ENCODE measurements at places on chromosomes 11 and 22.

DNA sequence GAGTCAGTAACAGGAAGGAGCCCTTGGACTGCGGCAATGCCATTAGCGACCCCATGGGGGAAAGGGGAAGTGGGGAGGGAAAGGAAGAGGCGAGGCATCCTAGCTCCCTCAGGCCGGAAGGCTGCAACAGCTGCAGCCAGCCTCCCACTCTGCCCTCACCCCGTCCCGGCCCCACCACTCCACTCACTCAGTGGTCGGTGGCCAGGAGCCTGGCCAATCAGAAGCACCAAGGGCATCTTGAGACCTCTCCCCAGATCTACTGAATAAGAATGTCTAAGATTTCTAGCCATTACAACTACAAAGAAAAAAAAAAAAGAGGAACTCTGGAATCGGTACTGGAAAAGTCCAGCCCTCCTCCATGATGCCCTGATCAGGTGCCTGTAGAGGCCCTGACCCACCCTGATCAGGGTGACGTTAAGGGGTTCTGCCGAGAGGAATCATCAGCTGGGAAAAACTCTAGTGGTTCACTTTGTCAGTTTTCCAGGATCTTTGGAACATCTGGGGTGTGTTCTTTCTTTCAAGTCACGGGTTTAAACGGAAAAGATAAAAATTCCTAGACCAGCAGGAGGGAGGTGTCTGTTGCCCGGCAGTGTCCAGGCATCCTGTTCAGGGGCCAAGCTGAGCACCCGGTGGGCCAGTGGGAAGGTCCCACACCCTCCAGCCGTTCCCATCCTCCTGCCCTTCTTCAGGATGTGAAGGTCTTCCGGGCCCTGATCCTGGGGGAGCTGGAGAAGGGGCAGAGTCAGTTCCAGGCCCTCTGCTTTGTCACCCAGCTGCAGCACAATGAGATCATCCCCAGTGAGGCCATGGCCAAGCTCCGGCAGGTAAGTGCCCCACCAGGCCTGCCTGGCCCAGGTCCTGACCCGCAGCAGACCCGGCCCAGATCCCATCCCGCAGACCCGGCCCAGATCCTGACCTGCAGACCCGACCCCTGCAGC, 14.4 kb downstream of the OAF start:
- no peak for DNase-seq

- no peak for DNase-seq
Measured at GRCh38 chr11:5521540-5521939, 5.0 kb upstream of the UBQLNL start.

DNA sequence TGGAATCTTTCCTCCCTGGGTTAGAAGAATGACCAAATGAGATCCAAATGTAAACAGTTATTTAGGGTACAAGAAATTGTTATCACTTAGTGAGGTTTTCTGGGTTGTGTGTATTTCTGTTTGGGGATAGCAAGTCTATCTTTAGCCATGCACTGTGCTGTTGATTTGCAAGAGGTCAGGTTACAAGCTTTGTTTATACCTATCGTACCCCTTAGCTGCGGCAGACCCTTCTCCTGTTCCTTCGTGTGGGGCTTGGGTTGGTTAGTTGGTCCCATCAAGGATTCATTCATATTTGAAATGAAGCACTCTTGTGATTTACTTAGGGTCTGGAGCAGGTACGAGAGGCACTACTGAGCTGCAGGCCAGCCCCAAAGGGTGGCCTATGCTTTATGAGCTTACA, 72.6 kb downstream of the USP35 start:
- DNase-seq: no peak

DNA sequence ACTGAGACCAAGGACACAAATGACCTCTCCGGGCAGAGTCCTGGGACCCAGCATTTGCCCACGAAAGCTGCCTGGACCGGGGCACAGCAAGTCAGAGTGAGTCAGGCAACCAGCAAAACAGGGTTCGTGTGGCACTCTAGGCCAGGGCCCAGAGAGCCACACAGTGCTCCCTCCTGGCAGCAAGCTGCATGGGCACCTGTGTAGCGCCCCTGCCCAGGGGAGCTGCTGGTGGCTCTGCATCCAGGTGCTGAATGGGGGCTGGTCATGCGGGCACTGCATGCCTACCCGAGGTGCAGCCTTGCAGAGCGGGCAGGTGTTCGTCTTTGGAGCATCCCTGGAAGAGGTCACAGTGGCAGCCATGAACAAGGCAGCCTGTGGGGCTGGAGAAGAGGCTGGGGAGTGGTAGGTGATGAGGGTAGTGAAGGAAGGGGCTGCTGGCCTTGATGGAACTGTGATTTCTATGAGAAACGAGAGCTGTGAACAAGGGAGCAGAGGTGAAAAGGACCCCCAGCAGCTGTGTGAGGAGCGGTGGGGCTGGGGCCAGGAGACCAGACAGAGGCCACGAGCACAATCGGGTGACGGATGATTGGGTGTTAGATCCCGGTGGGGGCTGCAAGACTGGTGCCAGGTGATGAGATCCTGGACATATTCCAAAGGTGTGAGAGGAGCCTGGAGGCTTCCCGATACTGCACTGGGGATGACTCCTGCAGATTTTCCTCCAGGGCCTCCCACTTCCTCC, 63.3 kb downstream of the DGCR2 start:
- DNase-seq: no peak

DNA sequence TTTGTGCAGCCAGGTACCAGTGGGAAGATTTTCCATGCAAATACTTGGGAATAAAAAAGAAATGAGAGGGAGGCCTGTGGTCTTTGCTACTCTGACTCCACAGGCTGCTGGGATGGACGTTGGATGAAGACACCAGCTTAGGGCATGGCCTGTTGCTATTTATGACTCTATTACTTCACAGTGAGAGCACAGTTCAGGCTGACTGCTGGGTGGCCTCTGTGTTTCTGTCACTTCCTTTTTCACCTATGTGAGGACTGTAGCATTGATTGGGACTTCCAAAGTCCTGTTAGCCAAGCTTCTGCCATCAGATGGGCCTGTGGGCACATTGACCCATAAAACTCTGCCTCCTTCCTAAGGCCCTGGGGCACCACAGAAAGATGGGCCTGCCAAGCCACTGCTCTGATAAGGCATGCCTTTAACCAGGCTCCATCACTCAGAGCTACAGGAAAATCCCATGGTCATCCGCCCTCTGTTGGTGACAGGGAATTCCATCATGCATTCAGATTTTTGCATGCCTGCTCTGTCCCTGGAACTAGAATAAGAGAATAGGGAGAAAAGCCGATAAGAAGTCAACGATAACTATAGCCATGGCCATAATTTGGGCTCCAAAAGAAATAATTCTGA, 64.6 kb downstream of the KCNJ1 start:
- DNase-seq: no peak

- no peak for DNase-seq
Measured at GRCh38 chr11:24238771-24239645, 257.8 kb upstream of the LUZP2 start.

DNA sequence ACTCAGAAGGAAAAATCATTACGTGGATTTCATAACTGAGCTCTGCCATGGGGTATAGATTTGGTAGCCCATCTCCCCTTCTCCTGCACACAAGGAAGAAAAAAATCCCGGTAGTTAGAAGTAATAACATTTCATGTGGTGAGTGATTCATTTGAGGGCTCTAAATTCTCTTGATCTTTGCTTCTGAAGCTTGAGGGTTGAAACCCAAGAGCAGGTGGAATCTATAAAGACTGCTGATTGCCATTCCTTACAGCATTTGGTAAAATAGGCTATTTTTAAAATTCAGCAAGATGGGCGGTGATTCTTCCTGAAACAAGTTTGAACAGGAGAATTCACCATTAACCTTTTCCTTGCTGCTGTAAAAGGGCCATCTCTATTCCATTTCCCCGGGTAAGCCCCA, 266.1 kb downstream of the CADM1 start:
- no peak for DNase-seq

GRCh38 chr11:61264371-61264770, 23.4 kb downstream of the PGA5 start:
- no peak for DNase-seq

DNA sequence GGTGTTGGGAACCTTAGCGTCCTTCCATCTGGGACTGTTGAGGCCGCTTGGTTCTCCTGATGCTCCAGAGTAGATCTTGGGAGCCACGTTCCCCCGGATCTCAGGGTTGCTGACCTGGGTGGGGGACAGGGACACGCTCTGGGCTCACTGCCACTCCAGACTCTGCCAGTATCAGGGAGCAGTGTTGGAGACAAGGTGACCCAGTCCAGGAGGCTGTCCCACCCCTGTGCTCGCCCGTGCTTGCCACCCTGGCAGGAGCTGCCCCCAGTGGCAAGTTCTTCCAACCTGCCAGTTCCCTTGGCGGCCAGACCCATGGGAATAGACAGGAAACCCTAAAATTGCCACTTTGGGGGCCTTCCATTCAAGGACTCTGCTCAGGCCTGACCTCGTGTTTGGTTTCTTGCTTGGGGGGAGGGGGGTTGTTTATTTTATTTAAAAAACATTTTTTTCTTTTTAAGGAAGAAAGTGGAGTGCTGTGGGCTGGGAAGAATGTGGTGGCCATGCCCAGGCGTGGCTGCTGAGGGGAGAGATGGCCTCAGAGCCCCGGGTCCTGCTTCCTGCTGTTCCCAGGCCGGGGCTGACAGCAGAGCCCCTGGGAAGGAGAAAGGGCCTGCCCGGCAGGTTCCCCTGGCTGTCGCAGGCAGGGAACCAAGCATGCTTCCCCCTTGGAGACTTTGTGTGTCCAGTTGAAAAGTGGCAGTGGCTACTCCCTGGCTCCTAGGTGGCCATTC, 7.2 kb downstream of the GRK2 start:
- DNase-seq: no peak

- no peak for DNase-seq
Measured at GRCh38 chr11:86889001-86889341, 66.2 kb downstream of the FZD4 start.

DNA sequence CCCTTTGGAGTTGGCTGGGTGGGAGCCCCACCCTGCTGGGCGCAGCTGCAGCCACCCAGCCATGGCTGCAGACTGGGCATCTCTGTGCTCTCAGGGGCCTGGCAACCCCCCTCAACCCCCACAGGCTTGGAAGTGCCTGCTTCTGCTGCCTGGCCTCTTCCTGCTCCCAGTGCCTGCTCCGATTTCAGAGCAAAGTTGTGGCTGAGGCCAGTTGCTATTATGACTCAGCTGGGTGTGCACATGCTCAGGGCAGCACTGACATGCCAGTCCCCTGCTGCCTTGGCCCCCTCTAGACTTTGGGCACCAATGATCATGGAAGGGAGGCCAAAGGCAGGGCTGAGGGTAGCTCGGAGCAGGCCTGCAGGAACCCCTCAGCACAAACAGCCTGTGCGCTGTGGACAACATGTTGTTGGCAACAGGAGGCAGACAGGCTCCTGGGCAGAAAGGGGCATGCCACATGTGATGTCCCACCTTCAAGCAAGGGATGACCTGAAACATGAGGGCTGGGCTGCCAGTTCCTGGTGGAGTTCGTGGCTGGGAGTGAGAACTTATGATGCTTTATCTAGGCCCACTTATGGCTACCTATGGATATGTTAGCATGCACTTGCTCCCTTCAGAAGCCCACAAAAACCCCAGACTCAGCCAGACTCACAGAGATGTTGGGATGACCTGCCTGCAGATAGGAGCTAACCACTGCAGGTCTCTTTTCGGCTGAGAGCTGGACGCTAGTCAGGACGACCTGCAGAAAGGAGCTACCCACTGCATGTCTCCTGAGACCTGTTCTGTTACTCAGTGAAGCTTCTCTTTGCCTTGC, 96.4 kb upstream of the AMOTL1 start:
- no peak for DNase-seq

GRCh38 chr22:27088026-27088425, 430.6 kb downstream of the MIAT start:
- no peak for DNase-seq

DNA sequence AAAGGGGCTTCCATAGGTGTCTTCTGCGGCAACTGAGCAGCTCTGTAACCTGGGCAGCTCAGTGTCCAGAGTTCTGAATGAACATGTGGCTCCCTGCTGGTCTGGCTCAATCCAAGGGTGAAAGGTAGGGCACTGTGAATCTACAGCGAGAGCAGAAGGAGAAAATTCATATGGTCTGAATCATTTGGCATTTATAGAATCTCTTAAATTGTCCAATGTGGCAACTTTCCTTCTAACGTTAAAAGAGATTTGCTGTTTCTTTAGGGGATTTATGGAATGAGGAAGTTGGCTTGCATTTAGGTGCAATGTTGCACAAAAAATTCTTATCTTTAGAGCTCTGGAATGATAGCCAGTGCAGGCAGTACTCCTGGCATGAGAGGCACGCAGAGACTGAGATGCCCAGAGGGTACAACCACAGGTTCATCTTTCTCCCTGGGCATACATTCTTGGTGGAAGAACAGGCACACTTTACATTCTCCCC, 17.0 kb downstream of the ATXN10 start:
- DNase-seq: no peak

DNA sequence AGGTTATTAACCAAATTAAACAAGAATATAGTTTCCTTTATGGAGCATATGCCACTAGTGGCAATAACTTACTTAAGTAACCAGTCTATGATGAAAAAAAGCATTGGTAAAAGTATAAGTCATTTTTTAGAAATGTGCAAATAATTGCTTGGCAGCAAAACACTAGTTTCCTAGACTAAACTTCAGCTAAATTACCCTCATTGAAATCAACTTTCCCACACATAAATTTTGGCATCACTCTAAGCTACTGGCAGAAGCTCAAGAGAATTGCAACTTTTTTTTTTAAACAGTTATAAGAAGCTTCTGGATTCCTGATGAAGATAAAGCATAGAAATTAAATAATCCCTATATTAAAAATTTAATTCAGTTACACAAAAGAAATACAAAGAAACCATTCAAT, 12.5 kb downstream of the CCDC34 start:
- no peak for DNase-seq

GRCh38 chr11:46278387-46279125, 1.1 kb downstream of the CREB3L1 start:
- DNase-seq: no peak

GRCh38 chr22:34099278-34099677, 179.0 kb upstream of the LARGE1 start:
- DNase-seq: no peak

GRCh38 chr11:17063171-17064002, 14.1 kb downstream of the RPS13 start:
- DNase-seq: peak; percentile 43

- DNase-seq: no peak
Measured at GRCh38 chr11:102971766-102972165, 16.2 kb upstream of the MMP13 start.

DNA sequence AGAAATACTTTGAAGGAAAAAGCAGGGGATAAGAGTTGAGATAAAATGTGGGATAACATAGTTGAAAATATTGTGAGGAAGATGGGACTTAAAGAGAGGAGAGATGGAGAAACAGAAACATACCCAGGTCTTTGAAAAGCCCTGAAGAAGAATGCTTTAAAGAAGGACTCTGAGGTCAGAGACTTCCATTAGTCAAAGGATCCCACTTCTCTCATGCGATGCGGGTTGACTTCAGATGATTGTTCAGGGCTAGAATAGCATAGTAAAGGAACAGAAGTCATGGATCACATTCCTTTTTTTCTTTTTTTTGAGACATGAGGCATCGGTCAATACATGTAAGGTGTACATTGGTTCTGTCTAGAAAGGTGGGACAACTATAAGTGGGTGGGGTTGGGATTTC, 3.5 kb upstream of the JAM3 start:
- no peak for DNase-seq

DNA sequence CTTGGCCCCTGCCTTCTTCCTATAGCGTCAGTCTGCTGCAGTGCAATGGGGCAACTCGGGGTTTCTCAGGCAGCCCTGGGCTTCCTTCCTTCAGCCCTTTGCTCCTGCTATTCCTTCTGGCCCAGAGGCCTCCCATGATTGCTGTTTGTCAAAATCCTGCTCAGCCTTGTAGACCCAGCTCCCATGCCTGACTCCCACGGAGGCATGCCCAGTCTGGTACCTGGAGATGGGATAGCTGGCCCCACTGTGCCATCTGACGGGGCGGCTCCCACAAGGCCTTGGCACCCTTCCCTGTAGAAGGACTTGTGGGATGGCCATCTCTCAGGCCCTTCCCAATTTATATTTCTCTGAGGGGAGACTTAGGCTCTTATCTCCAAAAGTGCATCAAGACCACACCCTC, 590 bp upstream of the CD6 start:
- no peak for DNase-seq

Data from stimulated activated CD4-positive, alpha-beta T cell treated with anti-CD3 and anti-CD28 coated beads, Interleukin-15, amount 100 ng/mL, for 1 hour (primary cell).